ENCODE measurements at places on chromosomes 4 and X.

- DNase-seq: no peak
These were observed 2.0 kb downstream of the ARX start for GRCh38 chrX:25013632-25014365.

DNA sequence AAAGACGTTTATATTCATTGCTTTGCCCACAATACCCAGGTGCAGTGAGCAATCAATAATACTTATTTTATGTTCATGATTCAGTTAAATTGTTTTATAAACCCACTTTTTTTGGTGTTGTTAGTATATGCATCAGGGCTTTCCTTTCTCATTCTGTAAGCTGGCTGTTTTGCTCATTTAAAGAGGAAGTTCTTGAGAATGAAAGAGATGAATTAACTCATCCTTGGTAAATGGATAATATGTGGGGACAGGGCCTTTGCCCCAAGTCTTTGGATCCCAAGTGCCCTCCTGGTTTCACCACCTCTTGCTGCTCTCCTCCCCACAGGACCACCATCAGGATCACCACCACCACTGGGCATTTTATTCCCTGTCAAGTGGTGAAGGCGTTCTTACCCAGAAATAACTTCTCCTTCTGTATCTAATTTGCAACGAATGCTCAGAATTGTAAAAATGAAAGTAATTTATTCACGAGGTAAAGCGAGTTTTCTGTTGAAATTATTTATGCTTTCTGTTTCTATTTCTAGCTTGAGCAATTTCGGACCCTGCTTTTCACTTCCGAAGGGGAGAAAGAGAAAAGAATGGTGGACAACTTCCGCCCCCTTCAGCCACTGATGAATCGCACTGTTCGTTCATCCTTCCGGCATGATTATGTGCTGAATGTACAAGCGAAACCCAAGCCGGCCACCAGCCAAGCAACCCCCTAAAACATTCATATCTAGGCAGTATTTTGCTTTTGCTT is 8.2 kb upstream of the ZRSR2 start:
- no peak for DNase-seq

GRCh38 chr4:147638942-147639341 is 21.7 kb downstream of the TMEM184C start:
- no peak for DNase-seq

- DNase-seq: no peak
These were observed 12.3 kb upstream of the SYTL5 start for GRCh38 chrX:37993837-37994619.

DNA sequence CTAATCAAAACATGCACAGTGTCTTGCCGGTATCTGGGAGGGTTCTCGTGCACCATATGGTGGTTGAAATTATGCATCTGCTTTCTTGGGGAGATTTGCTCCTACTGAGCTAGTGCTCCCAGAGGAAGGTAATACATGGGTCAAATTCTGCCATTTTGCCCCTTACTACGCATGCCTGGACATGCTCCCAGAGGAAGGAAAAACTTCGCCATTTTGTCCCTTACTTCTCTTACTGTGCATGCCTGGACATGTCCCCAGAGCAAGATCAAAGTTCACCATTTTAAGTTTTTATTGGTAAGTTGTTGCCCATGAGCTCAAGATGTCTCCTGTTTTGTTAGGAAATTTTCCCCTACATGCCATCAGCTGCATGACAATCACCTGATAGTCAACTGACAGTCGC is 252.1 kb upstream of the KLHL4 start:
- no peak for DNase-seq

GRCh38 chrX:47091149-47091775 is 13.0 kb downstream of the RGN start:
- no peak for DNase-seq

GRCh38 chrX:149628768-149629167 is 2.8 kb downstream of the TMEM185A start:
- no peak for DNase-seq

- DNase-seq: no peak
These were observed 30.3 kb upstream of the GLRB start for GRCh38 chr4:157045507-157046127.

GRCh38 chrX:3286196-3286945 is 60.1 kb downstream of the MXRA5 start:
- no peak for DNase-seq

GRCh38 chrX:11431786-11432185 is 138.6 kb downstream of the AMELX start:
- no peak for DNase-seq

- DNase-seq: no peak
These were observed 268.5 kb upstream of the LDB2 start for GRCh38 chr4:17166954-17167353.

DNA sequence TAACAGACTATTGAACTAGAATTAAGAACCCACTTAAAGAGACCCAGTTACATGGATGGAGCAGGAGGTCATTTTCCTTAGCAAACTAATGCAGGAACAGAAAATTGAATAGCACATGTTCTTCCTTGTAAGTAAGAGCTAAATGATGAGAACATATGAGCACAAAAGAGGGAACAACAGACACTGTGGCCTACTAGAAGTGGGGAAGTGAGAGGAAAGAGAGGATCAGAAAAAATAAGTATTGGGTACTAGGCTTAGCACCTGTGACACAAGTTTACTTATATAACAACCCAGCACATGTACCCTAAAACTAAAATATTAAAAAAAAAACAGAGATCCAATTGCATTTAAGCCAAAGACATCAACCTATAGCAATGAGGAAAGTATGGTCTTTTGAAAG is 26.2 kb downstream of the ARAP2 start:
- DNase-seq: no peak

GRCh38 chr4:145884775-145885174 is 53.8 kb downstream of the ZNF827 start:
- DNase-seq: no peak

DNA sequence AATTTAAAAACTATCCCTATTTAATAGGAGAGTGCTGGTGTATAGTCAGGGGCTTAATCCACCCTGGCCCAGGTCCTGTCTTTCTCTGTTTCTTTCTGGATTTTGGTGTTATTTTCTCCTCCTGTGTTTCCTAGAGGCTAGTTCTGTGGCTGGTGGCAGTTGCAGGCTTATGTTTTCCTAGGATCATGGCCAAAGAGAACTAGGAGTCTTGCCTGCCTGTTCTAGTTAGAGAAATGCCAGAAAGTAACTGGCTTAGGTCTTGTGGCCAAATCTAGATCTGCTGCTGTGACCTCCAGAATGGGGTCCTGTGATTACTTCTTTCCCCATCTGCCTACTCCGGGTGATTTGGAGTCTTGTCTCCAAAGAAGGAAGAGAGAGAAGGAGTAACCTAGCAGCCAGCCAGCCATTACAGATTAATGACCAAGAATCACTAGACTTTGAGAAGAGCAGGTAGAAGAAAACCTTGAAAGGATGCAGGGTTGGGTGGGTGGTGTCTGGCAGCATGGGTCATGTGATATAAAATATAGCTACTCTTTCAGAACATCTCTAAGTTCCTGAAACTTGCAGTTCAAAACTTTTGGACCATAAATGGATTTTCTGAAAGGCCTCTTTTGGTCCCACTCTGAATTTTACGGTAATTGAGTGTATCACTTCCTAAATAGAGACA is 117.9 kb downstream of the STIM2 start:
- no peak for DNase-seq

DNA sequence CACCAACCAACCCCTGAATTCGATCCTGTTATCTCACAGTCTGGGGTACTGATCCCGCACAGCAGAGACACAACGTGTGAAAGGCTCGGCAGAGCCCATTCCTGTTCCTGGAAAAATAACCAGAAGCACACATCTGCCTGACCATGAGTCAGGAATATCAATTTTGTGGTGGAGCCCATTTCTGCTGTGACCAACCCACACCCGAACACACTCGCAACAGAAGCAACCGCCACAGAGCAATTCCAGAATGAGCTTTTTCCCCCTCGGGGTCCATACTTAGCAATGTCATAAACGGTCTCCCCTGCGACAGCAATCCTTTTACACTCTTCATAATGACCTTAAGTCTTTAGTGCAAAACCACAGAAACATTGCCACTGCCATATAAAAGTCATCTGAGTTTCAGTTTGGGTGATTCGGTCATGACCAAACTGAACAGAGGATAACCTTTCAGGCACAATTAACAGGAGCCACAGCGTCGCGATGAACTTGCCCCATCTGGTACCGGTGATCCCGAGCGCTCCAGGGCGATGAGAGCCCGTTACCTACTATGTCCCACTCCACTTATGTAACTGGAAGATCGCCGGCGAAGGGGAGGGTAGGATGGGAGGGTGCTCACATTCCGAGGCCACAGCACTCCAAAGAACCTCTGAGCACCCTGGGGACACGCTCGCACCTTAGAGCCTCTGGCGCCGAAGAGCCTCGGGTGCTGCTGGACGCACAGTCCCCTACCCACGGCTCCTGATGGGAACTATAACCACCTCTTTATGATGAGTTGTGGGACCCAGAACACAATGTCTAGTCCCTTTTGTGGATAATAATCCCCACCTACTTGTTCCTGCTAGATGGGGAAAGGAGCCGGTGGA is 1.1 kb downstream of the MECP2 start:
- peak; percentile 40 for DNase-seq

DNA sequence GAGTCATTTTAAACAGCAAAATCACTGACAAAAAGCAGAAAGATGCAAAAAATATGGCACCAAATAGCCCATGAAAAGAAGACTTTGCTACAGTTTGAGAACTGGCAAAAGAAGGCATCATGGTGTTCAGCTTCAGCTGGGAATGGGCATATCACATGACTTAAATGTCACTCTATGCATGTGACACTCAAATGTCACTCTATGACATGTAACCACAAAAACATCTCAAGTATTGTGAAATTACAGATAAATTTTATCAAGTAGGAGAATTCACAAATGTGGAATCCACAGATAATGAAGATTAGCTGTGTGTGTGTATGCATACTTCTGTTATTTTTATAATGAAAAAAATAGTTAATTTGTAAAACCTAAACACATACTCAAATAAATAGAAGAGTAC is 81.9 kb downstream of the ATP10D start:
- DNase-seq: no peak

DNA sequence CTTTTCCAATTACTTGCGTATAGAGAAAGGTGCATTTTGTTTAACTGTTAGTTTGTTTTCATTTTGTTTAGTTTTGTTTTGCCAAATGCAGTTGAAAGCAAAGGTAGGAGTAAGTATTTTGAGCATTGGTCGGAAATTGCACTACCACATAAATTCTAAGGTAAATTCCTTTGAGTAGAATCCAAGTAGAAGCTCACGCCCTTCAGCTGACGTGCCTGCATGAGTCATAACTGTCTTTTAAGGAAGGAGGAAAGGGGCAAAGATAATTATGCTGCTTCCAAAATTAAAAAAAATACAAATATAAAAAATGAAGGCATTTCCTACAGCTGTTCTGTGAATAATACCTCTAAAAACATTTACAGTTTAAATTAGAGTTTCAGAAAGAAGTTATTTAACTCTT is 110.2 kb upstream of the MYOZ2 start:
- no peak for DNase-seq

- no peak for DNase-seq
These were observed 752.3 kb upstream of the NDST4 start for GRCh38 chr4:115865736-115866135.

- no peak for DNase-seq
These were observed 28.1 kb downstream of the MANBA start for GRCh38 chr4:102732678-102733077.

GRCh38 chr4:77126809-77127208 is 30.2 kb upstream of the CCNG2 start:
- DNase-seq: no peak

DNA sequence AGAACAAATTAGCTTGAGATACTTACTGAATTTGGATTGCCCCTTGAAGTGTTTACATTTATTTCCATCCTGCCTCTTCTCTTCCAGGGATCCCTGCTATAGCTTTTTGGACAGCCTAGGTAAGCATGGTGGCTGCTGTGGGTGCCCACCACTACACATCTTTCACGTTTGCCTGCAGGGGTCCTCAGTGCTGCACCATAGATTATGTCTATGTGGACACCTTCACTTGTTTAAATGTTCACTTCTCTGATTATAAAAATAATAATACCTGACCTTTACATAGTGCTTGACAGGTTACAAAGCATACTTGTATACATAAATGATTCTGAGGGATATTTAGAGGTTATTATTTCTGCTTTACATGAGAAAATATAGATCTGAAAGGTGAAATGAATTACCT is 67.9 kb upstream of the SLC4A4 start:
- peak; percentile 36 for DNase-seq

All from activated T-cell treated with anti-CD3 and anti-CD28 coated beads, Interleukin-2, amount 50 U/mL, for 48 hours (primary cell).